ENCODE measurements at places on chromosomes 11 and 22.

- ATAC-seq = no peak
These were observed 11.0 kb downstream of the TEAD1 start for GRCh38 chr11:12685229-12685628.

- ATAC-seq = no peak
These were observed 418.8 kb downstream of the TMEM135 start for GRCh38 chr11:87456499-87456898.

DNA sequence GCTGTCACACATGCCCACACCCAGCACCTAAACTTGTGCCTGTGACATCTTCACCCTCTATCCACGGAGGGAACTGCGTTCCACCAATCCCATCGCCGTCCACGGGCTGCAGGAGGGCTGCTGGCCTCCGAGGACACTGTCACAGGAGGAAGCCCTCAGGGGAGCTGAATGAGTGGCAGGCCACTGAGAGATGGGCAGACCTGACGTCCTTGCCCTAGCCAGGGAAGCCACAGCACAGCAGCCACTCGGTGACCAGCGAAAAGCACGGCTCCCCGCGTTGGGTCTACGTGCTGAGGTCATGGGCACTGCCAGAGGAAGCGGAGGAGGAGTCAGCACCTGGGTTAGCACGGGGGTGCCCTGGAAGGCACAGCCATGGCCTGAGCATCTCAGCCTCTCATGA is 50.5 kb downstream of the IGSF9B start:
- ATAC-seq = no peak

- peak; percentile 10 for ATAC-seq
These were observed 16.9 kb upstream of the C22orf42 start for GRCh38 chr22:32175683-32176644.

DNA sequence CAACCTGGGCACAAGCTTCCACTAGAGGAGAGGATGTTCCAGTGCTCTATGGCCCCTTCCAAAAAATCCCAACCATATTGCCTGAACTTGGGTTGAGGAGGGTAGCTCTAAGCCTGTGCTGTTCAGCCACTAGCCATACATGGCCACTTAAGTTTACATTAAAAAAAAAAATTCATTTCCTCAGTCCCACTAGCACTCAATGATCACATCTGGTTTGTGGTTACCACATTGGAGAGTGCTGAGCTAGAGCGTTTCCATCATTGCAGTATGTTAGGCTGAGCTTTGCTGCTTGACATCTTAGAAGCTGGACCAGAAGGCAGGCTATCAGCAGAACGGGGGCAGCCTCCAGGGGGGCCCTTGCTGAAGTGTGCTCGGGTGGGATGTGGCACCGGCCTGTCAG is 43.5 kb upstream of the CYP2D6 start:
- peak; percentile 12 for ATAC-seq

DNA sequence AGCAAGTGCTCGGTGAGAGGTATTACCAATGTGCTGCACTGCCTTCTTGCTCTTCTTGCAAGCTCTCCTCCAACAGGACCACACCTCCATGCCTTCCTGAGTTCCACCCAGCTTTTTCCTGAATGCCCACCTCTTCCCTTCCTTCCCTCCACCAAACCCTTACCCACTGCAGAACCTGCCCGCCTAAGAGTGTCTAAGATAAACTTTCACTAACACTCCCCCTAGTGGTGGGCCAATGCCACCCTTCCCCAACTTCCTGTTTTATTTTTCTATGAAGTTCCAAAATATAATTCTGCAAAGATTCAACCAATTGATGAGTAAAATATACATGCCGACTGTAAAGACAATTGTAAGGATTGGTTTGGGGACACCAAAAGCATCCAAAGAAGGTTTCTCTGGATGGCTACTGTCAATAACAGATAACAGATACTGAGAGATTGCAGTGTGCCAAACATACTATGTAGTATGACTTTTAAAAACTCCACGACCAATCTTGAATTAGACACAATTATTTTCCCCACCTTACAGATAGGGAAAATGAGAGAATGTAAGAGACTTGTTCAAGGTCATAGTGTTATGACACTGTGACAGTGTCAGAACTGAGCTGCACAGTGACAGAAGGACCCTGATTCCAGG is 38.6 kb upstream of the BMAL1 start:
- peak; percentile 57 for ATAC-seq

DNA sequence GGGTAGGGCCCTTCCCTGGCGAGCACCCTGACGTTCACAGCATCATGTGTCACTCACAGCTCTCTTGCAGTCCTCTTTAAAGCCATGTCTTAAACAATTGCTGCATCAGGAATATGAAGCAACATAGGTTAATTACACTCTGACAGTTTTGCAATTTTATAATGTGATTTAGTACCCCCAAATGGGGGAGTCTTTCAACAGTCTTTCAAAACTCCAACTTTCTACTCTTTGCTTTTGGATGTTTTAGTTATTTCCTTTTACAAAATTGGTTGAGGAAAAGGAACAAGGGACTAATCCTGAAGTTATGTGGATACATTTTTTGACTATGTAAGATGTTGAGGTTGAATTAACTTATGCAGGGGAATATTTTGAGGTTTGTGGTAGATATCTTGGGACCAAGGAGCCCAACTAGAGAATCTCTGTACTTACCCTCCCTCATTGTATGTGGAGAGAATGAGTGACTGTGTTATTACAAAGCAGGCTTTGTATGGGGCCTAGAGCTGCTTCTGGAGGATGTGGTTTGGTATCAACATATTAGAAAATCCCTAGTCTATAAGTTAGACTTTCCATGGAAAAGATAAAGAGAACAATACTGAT is at the start of gene MMP8:
MMP8 (minus strand) TSS at position 51 of the 597 bp plus-strand sequence. CDS start 99 bp downstream, outside the sequence.
- no peak for ATAC-seq

- ATAC-seq = no peak
These were observed 42.7 kb upstream of the NRIP3 start for GRCh38 chr11:9046481-9046880.

GRCh38 chr11:612201-612960 is 3.4 kb downstream of the IRF7 start:
- peak; percentile 9 for ATAC-seq

DNA sequence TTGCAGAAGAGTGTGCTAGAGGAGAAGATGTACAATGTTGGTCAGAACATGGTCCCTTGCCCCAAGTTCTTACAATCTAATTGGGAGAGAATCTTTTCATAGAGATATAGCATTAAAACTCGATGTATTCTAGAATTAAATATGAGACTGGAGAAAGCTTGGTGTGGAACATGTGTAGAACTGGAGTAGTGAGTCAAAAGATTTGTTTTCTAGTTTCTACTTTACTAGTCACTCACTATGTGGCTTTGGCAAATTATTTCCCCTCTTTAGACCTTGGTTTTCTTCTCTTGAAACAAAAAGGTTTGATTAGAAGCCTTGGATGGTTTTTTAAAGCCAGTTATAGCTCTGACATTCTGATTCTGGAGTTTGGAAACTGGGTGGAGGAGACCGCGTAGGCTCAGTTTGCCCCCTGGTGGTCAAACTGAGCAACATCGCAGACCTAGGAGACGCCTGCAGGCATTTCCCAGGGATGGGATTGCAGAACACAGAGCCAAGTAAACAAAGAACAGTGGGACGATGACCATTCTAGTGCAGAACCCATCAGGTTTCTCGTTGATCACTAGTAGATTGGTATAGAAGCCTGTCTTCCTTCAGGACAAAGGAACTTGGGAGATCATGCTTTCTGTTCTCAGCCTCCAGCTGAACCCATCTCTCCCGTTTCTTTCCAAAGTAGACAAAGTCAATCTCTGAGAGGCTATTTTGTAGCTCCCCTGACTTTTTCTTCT is 8.5 kb upstream of the CHRDL2 start:
- ATAC-seq = peak; percentile 78

DNA sequence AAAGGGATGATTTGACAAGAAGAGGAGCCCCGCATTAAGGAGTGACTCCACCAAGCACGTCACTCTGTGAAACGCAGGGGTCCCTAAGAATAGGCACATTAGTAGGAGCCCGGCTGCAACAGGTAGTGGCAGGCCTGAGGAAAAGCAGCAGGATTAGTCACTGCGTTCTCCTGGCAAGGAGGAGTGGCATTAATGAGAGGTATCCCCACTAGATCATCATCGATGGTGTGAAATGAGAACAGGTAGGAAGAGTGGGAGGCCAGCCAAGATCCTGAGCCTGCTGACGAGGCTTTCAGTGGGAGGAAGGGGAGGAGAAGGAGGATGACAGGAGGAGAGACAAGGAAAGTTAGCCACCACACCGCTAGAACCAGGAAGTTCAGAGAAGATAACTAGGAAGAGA is 38.6 kb downstream of the NRXN2 start:
- ATAC-seq = peak; percentile 64

GRCh38 chr11:69321877-69322361 is 28.0 kb downstream of the MYEOV start:
- ATAC-seq = no peak

- ATAC-seq = no peak
These were observed 68.3 kb upstream of the MYOD1 start for GRCh38 chr11:17651061-17651460.

DNA sequence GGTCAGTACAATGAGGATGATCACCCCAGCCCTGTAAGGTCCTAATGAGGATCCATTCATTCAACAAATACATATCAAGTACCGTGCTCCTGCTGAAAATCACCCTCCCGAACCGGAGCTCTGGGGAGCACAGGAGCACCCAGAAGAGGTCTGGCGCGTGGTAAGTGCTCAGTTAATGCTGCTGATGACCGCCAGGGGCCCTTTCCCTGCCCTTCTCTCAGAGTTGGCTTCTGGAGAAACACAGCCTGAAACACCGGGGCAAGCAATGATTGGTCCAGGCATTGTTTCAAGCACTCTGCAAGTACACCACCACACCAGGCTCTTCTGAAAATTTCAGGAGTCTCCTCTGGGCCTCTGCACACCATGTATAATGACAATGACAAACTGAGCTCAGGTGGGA is 3.8 kb upstream of the CCDC86 start:
- no peak for ATAC-seq

Data from esophagus mucosa (tissue), 1 donor.